Regular cardiac myocyte (primary cell): ENCODE measurements at places on chromosomes 2 and 18. TPM values are rescaled to one million over a fixed set of nuclear protein-coding genes. Genes with fewer than 3 reads are reported as not detected.

The TRAK2 gene
- 54.4 and 61.9 TPM in 2 replicates for total RNA-seq

The CXCR2 gene
- total RNA-seq = not detected in 2 replicates

The SPEG gene
- total RNA-seq = 7.9 and 13.0 TPM in 2 replicates

The CWC22 gene
- 16.3 and 27.4 TPM in 2 replicates for total RNA-seq

The ASB18 gene
- not detected in 2 replicates for total RNA-seq

The GALNT3 gene
- total RNA-seq = 0.56 and 1.2 TPM in 2 replicates
